Activated CD8-positive, alpha-beta memory T cell treated with anti-CD3 and anti-CD28 coated beads for 1 hour (primary cell): ENCODE measurements at places on chromosomes 3 and 15.

DNA sequence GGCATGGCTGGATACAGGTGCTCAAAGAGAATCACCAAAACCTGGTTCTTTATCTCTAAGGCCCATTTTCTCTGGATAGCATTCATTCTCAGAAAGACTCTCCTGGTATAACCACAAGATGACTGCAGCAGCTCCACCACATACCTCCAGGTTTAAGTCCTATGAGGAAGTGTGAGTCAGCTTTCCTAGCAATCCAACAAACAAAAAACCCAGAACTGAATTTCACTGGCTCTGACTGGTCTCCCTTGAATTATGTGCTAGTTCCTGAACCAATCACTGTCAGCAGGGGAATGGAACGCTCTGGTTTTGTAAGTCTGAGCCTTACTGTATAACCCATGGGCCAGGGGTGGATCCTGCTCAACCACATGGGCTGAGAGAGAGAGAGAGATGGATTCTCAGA lies 27.2 kb downstream of the MRPL46 start:
- no peak for DNase-seq

GRCh38 chr3:80785475-80785874 lies 976.0 kb downstream of the GBE1 start:
- DNase-seq = no peak

DNA sequence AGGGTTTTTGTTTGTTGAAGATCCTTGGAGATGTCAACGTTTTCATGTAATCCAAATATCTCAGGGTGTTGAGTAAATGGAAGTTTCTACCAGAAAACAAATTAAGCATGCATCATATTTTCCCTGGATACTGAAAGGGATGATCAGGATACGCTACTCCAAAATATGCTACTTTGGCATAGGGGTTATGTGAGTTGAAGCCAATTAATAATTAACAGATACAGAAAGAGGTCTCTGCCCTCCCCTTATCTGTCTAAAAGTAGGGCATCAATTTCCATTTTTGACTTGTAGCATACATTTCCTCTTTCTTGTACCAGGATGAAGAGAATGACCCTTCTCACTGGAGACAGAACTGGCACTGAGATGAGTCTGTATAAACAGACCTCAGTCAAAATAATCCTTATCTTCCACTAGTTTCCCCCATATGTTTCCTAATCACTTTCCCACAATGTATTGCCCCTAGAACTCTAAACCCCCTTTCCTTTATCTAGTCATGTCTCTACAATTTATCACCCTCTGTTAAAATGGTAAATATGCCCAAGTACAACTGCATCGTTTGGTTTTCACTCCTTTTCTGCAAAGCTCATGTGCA lies 17.4 kb upstream of the ASB14 start:
- no peak for DNase-seq

DNA sequence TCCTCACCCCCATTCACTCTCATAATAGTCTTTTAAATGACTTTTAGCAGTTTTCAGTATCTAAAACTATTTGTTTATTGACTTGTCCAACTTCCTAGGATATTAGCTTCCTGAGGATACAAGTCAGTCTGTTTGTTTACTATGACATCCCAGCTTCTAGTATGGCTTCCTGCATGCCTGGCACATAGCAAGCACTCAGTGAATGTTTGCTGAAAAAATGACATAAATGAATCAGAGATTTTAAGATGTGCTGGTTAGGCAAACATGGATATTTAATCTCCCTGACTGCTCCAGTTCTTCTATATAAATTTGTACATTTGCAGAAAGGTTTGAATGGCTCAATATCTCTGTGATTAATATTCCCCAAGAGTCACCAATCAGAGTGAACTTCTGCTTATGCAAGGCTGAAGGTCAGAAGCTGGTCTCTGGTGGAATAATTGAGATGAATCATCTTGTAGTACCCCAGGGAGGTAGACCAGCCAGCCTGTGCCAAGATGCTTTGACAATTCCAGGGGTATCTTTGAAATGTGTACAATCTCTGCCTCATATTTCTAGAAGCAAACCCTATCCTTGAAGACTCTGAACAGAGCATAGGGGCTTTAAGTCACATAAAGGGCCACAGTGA lies 219.0 kb upstream of the LMCD1 start:
- DNase-seq = no peak

- DNase-seq = no peak
Observed at GRCh38 chr15:42152921-42153698, 3.3 kb downstream of the PLA2G4F start.

DNA sequence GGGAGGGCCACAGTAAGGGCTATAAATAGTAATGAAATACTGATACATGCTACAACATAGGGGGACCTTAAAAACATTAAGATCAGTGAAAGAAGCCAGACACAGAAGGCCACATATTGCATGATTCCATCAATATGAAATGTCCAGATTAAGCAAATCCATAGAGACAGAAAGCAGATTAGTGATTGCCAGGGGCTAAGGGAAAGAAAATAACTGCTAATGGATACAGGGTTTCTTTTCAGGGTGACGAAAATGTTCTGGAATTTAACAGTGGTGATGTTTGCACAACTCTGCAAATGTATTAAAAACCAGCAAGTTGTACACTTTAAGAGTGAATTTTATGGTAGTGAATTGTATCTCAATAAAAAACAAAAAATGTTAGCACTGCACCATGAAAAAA lies 37.0 kb downstream of the PIK3R4 start:
- DNase-seq = no peak
